RPMI8226 (cell line): ENCODE measurements at places on chromosomes 1 and 21.

GRCh38 chr1:91569411-91570119, 68.9 kb downstream of the CDC7 start:
- DNase-seq = no peak

GRCh38 chr1:217432339-217432738, 198.6 kb downstream of the GPATCH2 start:
- no peak for DNase-seq

GRCh38 chr1:14320986-14321385, 277.5 kb upstream of the KAZN start:
- no peak for DNase-seq

DNA sequence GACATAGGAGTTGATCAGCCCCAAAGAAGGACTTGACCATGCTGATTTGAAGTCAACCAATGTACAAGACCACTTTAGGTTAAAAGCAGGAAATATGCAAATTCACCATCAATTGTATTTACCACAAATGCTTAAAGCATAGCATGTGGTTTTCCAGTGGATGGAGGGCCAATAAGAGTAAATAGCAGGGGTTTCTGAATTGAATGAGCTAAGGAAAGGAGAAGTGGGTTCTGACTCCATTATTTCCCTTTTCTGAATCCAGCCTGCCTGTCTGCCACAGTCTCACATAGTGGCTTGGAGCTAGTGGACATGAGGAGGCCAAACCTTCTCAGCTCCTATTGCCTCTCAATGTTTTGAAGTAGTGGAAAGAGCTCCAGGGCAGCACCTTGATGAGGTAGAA, 7.2 kb upstream of the TNFSF18 start:
- DNase-seq = no peak

DNA sequence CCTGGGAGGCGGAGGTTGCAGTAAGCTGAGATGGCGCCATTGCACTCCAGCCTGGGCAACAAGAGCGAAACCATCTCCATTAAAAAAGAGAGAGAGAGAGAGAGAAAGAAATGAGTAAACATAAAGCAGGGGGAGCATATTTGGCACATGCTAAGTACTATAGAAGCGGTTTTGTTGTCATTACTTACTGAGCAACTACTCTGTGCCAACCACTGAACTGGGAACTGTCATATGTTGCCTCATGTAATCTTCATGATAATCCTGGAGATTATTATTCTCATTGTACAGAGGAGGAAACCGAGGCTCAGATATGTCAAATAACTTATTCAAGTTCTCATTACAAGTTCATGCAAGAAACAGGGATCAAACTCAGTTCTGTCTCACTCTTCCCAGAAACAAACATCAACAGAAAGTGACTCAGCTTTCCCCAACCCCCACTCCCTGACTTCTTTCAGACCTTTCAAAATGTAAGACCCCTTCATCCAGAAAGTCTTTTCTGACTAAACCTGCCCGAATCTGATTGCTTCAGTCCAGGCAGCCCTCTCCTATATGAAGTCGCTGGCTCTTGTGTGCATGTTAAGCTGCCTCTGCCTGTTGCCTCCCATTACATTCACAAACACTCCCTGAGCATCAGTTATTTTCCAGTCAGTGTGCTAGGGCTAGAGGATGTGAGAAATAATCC, 23.5 kb downstream of the LAMB3 start:
- no peak for DNase-seq

DNA sequence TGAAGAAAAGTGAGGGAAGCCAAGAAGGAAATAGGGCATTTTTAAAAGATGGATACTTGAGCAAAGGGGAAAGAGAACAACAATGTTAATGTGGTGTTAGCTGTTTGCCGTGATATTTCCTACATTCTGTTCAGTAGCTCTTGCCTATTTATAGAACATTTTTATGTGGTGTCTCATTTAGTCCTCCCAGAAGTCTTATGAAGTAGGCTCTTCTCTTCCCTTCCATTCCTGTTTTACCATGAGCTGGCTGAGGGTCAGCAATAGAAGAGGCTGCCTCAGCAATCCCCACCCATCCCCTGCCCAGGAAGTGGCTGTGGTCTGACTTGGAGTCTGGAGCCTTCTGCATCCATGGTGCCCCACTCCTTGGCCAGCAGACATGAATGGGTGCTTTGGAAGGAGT, 60.1 kb downstream of the KIAA0040 start:
- DNase-seq = no peak

GRCh38 chr1:15684468-15685291, 560 bp downstream of the PLEKHM2 start:
- DNase-seq = peak; percentile 51

GRCh38 chr1:234849832-234850231, 239.9 kb upstream of the IRF2BP2 start:
- DNase-seq = no peak

GRCh38 chr1:234705615-234706014, 95.6 kb upstream of the IRF2BP2 start:
- DNase-seq = no peak

GRCh38 chr1:193458628-193459027, 272.2 kb upstream of the B3GALT2 start:
- DNase-seq = no peak

GRCh38 chr1:207850621-207851407, 60.1 kb downstream of the CD34 start:
- no peak for DNase-seq

DNA sequence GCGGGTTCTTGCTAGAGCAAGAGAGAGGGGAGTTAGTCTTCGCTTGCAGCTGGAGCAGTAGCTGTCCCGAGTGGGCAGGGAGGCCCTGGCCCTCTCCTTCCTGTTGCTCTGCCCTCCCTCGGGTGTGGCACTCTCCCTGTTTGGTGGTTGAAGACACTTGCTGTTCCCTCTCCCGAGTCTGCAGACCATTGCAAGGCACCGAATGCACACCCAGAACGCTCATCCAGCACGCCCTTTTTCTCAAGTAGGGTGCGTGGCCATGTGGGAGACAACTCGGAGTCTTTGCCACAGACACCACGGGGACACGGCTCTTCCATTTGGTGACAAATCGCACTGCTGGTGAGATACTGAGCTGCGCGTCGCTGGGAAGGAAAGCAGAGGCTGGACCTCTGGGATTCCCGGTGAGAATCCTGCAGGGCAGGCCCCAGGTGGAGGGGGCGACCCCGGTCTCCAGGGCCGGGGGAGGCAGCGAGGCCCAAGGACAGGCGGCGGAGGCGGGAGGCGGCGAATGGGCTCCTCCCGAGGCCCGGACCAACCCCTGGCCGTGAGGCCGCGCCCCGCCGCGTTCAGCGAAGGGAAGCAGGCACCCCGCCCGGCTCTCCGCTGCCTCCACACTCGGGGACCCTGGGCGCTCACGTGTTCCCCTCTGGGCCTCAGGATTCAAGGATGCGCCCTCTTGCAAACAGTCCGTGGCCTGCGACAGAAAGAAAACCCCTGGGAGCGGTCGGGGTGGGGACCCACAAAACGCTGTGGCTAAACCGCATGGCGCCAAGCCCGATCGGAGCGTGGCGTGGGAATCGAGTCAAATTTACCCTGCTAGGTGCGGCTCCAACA, 10.4 kb upstream of the TMEM200B start:
- no peak for DNase-seq

DNA sequence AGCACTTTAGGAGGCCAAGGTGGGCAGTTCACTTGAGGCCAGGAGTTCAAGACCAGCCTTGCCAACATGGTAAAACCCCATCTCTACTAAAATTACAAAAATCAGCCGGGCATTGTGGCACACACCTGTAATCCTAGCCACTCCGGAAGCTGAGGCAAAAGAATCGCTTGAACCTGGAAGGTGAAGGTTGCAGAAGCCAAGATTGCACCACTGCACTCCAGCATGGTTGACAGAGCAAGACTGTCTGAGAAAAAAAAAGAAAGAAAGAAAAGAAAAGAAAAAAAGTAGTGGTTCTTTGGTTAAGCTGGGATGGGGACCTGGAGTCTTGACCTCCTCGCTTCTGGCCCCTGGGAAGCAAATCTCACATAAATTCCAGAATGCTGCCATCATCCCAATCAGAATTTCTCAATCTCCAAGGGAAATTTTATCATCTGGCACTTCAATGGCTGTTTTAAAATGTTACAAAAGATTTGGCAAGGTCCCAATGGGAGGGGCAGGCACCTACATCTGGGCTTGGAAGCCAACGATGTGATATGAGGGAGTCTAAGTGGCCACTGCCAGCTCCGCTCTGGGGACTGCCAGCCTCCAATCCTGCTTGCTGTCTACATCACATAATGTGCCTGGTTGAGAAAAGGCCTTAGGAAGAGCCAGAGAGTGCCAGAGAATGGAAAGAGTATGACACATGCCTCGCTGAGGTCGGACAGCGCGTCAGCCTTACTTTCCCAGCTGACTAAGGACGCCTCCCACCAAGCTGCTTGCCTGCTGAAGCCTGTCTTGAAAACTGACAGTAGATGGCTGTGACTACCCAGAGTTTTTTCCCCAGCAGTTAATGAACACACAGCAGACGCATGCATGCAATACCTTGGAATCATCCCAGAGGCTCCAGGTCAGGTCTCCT, 42.1 kb upstream of the SRP9 start:
- DNase-seq = no peak

DNA sequence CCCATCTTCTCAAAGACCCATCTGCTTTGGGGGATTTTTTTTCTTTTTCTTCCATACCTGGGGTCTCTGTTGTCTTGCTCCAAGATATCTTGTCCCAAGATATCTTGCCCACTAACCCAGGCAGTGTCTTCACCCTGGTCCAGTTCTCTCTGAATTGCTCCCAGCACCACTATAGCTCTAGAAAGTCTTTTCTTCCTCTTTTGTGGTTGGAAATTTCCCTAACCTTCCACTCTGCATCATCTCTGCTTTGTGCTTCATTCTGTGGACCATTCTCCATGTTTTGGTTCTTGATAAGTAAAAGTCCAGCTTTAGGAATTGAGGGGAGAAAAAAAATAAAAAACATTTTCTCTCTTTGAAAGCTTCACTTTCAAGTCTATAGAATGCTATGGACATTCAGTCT, 20.9 kb downstream of the STYXL2 start:
- DNase-seq = no peak

DNA sequence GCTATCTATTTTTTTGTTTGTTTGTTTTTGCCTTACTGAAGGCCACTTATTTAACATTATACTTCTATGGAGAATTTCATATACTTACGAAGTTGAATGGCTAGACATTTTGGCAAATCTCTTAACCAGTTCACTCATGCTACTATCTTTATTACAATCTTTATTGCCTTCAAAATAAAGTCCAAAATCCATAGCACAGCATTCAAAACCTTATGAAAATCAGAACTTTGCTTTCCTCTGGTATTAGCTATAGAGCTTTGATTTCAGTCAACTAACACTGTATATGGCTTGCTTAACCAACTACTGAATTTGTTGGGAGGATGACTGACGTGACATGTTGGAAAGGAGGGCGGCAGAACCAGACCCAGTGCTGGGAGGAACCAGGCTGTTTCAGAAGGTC, 571.1 kb downstream of the LMO4 start:
- DNase-seq = no peak

DNA sequence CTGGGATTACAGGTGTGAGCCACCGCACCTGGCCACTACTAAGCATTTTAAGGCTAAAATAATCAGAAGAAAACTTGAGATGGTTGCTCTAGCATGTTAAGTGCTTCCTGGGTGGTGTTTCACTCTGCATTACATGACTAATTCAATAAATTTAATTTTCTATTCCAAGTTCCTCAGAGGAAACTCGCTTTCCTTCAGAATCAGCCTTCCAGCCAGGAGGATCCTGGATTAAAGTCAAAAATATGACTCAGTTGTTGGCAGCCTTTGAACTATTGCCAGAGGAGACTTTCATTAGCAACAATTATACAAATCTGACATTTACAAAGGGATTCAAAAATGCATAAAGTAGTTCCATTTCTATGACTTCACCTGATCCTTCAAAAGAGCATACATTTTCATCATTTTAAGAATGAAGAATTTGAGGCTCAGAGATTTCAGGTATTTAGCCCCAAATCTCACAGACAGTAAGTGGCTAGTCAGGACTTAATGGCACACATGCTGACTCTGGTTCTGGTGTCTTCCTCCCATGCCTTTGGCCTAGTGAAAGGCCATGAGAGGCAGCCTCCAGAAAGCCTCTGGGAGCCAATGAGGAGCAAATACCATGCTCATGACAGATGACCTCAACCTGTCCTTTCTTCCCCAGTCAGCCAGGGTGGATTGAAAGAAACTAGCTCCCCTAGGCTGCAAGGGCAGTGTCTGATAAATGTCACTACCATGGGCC, 115.7 kb downstream of the MAP3K21 start:
- DNase-seq = no peak

- no peak for DNase-seq
Measured at GRCh38 chr1:100862591-100862990, 32.1 kb downstream of the EXTL2 start.

DNA sequence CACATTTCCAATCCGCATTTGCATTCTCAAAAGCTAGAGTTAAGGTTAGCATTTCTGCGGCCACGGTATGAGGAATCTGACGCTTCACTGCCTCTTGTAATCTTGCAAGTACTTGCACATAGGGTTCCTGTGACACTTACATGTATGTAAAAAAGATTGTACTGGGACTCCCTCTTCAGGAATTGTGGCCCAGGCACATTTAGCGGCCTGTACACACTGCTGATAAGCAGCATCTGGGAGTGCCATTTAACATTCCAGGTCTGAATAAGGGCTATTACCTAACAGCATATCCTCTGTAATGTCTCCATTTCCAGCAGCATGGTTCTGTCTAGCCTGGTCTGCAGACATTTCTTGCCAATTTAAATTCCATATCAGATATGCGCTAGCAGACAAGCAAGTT, 75.7 kb downstream of the AXDND1 start:
- DNase-seq = no peak

DNA sequence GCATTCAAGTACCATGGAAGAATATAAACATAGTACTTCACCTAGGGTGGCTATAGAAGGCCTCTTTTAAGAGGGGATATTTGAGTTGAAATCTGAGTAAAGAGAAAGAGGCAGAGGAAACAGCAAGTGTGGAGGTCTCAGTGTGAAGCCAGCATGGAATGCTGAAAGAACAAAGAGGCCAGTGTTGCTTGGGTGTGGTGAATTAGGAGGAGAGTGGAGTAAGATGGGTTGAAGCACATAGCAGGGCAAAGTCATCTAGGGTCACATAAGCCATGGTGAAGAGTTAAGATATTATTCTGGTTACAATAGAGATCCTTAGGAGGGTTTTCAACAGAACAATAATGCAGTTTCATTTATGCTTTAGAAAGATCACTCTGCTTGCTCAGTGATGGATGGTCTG, 37.5 kb downstream of the C1orf141 start:
- DNase-seq = no peak

- DNase-seq = no peak
Measured at GRCh38 chr1:48870596-48870995, 93.9 kb upstream of the BEND5 start.

GRCh38 chr1:225508538-225509375, 80.9 kb upstream of the LBR start:
- no peak for DNase-seq
